ENCODE measurements at places on chromosomes 4 and X. TPM values are rescaled to one million over a fixed set of nuclear protein-coding genes. Genes with fewer than 3 reads are reported as not detected.

CXXC4 gene
- total RNA-seq = 0.05 TPM

SPP1 gene
- 33.4 TPM for total RNA-seq

DNA sequence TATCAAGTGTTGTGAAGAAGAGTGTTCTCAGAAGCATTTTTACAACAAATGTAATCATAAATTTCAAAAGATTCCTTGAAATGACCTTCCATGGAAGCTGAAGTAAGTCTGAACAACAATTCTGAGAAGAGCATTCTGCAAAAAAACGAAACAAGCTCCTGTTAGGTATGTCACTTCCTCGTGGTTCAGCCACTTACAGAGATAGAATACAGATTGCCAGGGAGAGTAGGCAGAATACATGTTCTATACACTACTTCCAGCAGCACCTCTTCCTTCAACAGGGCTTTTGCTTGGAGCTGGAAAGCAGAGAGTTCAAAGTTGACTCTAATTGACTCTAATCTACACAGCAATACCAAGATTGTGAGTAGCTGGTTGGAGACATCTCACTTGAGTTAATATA is 274.5 kb downstream of the ADGRA3 start:
- no peak for DNase-seq

DNA sequence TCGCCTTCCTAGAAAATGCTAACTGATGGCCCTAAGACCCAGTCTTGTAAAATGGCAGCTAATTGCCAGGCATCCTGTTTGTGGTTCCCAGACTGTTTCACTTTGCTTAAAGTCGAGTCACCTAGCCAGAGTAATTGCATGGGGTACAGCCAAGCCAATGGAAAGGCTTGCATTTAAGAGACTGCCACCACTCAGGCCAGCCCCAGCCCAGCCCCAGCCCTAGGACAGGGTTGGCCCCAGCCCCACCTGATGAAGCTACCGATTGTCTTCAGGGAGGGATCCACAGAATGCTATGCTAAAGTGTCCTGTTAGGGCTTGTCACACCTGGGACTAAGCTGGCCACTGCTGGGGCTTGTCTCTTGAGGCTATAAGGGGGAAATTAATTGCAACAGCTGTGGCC is 194.6 kb upstream of the KLF3 start:
- no peak for DNase-seq

ADD1 gene
- 265 TPM for total RNA-seq

- peak; percentile 14 for DNase-seq
These were observed 172.0 kb downstream of the PTTG2 start for GRCh38 chr4:38132107-38132673.

- DNase-seq = no peak
These were observed 736 bp downstream of the BDH2 start for GRCh38 chr4:103098756-103099440.

MED12 gene
- 39.7 TPM for total RNA-seq

- no peak for DNase-seq
These were observed 48.3 kb downstream of the ABLIM2 start for GRCh38 chr4:8110071-8110986.

- no peak for DNase-seq
These were observed 72.0 kb upstream of the MAGEB16 start for GRCh38 chrX:35726176-35726575.

- no peak for DNase-seq
These were observed 3.1 kb upstream of the P2RY4 start for GRCh38 chrX:70262952-70263567.

GRCh38 chr4:135240796-135241195 is 1039.2 kb upstream of the PABPC4L start:
- no peak for DNase-seq

GRCh38 chr4:153222707-153223426 is 18.6 kb downstream of the TRIM2 start:
- no peak for DNase-seq

GRCh38 chr4:147639388-147639787 is 22.2 kb downstream of the TMEM184C start:
- no peak for DNase-seq

DNA sequence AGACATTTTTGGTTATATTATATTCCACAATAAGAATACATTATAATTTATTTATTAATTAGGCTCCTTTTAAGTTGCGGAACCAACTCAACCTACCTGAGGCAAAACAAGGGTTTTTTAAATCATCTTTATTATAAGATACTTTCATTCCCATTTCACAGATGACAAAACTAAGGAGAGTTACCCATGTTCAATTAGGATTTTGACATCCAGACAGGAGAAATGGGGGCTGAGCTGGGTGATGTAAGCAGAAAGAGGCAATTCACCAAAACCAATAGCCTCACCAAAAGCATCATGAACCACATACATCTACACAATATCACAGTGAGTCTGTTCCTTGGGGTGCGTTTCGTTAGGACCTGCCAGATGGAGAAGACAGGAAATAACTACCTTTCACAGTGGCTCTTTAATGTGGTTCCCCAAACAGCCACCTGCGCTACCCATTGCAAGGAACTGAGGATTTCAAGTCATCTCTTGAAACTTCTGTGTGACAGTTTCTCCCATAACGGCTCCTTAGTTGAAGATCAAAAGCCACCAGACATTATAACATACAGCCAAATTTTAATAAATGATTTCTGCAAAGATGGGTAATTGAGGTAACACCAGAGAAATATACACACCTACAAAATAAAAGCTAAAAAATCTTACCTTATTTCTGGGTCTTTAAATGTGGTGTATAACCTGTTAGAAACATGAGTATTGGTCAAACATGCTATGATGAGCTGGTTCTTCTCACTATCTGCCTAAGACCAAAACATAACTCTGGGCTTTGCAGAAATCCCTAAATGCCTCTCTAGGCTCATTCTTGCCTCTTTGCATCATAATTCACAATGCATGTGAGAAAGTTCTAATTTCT is 190.6 kb upstream of the LEF1 start:
- no peak for DNase-seq

GRCh38 chr4:154868414-154869194 is 87.5 kb downstream of the RBM46 start:
- DNase-seq = no peak

DNA sequence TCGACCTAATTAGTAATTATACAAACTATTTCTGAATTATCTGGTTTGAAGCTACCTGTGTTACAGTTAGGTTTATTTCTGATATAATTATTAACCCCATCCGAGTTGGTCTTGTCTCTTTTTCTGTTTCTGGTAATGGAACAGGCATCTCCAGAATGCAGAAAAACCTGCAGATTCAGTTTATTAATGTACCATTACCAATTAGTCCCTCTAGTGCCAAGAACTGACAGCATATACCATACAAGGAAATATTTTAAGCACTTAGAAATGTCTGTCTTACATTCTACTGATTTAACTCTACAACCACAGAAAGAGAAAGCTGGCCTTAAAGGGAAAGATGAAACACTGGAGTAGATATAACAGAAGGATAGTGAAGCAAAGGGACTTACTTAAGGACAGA is 570.6 kb downstream of the CENPC start:
- DNase-seq = no peak

EREG gene
- total RNA-seq = 4.0 TPM

DNA sequence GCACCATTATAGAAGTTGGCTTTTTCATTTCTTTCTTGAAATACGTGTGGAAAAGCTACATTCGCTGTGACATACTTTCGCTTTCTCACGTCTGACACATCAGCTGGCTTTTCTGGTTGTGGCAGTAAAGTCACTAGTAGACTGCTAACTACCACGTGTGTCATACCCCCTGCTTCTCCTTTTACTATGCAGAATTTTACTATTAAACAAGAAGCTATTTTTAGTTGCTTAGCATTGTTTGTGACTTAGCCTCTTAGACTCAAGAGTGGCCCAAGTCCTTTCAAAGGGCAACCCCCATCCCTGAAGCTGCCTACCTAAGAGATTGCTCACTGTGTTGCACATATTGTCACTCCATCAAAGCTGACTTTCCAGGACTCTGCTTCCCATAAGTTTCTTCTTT is 2.1 kb upstream of the IL2 start:
- DNase-seq = no peak

DNA sequence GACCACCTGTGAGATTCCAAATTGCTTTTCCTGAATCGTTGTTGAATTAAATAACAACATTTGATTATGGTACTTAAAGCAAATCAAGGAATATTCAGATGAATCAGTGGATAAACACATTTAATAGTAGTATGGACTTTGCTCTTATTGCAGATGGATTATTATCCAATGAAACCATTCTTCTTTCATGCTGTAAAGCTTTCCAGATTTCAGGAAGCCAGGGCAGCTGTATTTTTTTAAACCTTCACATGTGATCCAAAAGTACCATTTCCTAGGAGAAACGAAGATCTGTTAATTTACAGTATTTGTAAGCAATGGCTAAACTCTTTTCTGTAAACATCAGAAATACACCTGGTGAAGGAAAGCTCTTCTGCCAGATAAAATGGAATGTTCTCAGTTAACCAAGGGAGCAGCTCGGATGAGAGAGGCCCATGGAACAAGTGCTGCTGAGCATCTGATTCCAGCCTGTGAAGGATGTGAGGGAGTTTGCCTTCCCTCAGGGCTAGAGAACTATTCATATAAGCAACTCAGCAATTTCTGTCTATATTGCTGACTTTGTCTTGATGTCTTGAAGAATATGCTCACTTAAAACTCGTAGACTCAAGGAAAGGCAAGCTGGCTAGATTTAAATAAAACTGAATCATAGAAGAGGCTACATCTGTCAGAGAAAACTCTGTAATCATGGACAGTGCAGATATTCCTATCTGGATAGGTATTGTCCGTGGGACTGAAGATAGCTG is 94.4 kb upstream of the LIMCH1 start:
- no peak for DNase-seq

GRCh38 chr4:152849350-152849749 is 69.6 kb downstream of the ARFIP1 start:
- DNase-seq = no peak

DNA sequence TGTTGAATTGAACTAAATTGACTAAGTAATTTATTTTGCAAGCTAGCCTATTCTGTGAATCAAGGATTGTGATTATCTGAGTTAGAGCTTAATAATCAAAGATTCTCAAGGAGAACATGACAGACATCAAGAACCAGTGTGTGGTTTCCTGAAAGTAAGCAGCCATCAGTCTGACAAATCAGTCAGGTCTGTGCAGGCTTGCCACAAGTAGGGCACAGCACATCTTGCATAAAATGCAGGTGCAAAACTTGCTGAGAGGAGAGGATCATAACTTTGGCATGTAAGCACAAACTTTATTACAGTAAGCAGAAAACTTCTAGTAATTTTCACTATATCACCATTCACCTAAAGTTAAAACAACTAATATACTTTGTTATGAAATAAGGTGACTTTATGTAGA is 22.5 kb downstream of the FAM241A start:
- DNase-seq = no peak

GRCh38 chr4:80922941-80923340 is 107.6 kb upstream of the BMP3 start:
- DNase-seq = no peak

GRCh38 chr4:19285146-19285545 is 966.6 kb upstream of the SLIT2 start:
- DNase-seq = no peak

- no peak for DNase-seq
These were observed 60.6 kb upstream of the WWC2 start for GRCh38 chr4:183038436-183038835.

DNA sequence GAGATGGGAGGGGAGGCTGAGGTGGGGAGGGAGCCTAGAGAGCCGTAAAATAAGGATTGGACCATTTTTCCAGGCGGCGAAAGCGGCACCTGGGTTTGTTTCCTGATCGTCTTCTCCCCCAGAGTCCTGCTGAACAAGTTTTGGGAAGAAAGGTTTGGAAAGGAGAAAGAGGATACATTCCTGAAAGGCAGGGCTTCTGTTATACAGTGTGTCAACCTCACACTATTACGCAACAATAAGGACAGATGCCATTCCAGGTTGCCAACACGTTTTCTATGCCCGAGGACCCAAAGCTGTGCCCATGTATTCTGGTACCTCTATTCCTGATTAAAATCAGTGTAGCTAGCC is 658 bp downstream of the SCOC start:
- DNase-seq = no peak

NAA11 gene
- total RNA-seq = not detected

ODAM gene
- not detected for total RNA-seq

DUX4 gene
- total RNA-seq = not detected

GRCh38 chrX:122790376-122791095 is 393.5 kb upstream of the GRIA3 start:
- no peak for DNase-seq

NPFFR2 gene
- 1.6 TPM for total RNA-seq

- no peak for DNase-seq
These were observed 43.9 kb downstream of the RASSF6 start for GRCh38 chr4:73576381-73576780.

GRCh38 chrX:53969540-53969939 is 74.7 kb downstream of the PHF8 start:
- no peak for DNase-seq

GRCh38 chrX:47831788-47832187 is 4.9 kb upstream of the ZNF81 start:
- no peak for DNase-seq

CCSER1 gene
- total RNA-seq = not detected
